DMS 273 treated with DMSO at 0.1 percent for 48 hours (cell line): ENCODE measurements at places on chromosomes 7 and 10.
A peak's percentile ranks its signal among the peaks of the same experiment; 100 is the strongest.

DNA sequence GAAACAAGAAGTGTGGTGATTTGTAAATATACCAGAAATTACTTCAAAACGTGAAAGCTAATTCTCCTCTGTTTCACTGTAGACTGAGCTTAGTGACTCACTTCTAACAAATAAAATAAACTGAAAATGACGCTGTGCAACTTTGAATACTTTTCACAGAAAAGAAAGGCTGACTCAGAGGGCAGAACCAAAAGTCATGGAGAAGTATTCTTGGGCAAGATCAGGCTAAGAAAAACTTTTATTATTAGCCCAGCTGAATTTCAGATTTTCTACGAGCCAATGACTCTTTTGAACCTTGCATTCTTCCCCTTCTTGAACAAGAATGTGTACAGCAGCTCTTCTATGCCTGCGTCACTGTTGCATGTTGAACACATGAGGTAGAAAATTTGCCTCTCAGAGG lies 527.3 kb upstream of the GHITM start:
- no peak for DNase-seq

DNA sequence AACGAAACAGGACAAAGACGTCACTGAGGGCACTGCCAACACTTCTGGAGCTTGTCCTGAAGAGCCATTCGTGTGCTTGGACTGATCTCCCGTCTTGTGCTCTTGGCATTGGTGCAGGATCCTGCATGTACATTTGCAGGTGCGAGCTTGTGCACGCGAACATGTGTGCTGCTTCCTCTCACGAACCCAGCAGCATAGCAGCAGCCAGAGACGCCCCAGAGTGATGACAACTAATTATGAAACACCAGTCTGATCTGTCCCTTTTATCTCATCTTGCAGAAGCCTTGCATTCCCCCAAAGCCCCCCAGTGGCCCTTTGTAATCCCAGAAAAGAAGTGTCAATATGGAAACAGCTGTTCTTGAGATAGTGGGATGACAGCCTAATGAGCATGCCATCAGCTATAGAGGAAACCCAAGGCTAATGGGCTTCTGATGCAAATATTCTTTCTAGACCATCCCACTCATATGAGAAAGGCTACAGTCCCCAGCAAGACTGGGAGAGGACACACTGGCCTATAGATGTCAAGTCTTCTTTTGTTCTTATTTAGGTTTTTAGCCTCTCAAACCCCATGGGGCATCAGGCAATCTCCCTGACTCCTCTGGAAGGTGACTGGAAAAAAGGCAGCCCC lies 310.6 kb downstream of the FRMD4A start:
- DNase-seq, result no peak

- DNase-seq, result no peak
Measured at GRCh38 chr7:479948-480499, 39.6 kb downstream of the PDGFA start.

DNA sequence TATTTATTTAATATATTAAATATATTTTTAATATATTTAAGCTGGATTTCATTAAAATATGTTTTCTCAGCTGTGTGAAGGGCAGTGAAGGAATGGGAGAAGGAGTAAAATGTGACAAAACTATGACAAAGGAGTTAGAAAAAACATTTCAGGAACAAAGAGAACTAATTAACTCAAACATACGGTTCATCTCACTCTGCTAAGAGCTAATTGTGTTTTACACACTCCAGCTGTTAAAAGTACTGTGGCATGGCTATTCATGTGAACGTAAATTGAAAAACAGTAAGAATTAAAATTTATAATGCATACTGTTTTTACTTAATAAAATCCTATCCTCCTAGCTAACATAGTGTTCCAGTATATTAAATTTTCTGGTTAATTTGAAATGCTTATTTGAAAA lies 262.5 kb upstream of the GNAI1 start:
- DNase-seq, result no peak

DNA sequence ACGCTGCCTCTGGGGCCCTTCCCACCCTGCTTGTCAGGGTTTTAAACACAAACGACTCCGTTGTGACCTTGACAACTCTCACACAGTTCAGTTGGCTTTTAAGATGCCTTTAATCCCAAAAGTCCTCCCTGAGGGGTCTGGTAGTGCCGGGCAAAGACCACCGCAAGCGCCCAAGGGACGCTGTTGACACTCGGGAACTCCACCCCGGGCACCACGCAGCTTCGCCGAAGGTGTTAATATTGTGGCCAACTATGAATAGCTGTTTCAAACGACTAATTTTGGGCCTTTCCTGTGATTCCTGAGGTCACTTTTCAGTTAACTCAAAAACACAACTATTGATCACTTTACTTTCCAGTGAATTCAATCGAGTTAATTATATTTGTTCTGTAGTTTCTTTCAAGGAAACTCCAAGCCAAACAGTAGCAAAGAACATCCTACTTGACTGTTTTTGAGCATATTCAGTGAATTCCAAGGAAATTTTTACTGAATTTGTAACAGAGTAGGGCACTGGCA lies 958 bp upstream of the ESYT2 start:
- DNase-seq, result no peak

- no peak for DNase-seq
Measured at GRCh38 chr7:54541669-54542625, at the start of gene VSTM2A. Gene VSTM2A, plus strand, starts transcription at chr7:54542375. Its CDS starts 356 bp downstream, at chr7:54542731.

- DNase-seq, result no peak
Measured at GRCh38 chr10:33189808-33190207, 144.7 kb downstream of the NRP1 start.

- peak; percentile 3 for DNase-seq
Measured at GRCh38 chr10:480928-481552, 208.4 kb downstream of the DIP2C start.

DNA sequence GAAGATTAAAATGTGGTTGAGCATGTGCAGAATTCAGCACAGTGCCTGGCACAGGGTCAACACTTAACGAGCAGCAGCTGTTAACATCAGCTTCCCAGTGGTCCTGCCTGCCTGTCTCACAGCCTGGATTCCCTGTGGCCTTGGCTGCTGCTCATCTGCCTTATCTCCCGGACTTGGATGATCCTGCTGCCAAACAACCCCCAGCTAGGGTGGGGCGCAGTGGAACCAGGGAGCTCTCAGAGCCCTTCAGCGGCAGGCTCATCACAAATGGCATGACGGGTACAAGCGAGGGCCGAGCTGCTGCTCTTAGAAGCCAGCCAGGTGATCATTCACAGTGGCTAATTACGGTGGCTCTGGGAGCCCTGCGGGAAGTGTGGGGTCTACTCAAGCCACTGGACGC lies 13.0 kb upstream of the SMARCD3 start:
- DNase-seq, result no peak

- DNase-seq, result no peak
Measured at GRCh38 chr7:106071356-106071998, 40.6 kb downstream of the SYPL1 start.

- no peak for DNase-seq
Measured at GRCh38 chr7:104627516-104627915, 299.1 kb downstream of the LHFPL3 start.

DNA sequence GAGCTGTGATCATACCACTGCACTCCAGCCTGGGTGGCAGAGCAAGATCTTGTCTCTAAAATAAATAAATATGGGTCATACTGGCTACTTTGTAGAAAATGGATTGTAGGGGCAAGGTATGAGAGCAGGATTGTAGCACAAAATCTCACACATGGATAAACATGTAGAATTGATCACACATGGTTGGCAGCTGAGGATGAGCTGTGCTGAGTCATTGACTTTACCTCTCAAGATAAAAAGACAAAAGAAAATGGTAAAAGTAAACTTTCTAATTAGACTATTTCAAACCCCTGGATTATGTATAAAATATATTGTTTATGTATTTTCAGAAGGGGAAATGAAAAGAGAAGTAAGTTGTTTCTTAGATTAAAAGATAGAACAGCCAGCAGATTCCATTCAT lies 69.3 kb downstream of the APBB1IP start:
- no peak for DNase-seq

- peak; percentile 73 for DNase-seq
Measured at GRCh38 chr7:65251851-65252620, 121.6 kb upstream of the ZNF92 start.

- peak; percentile 19 for DNase-seq
Measured at GRCh38 chr7:8190119-8190895, 71.7 kb downstream of the ICA1 start.

GRCh38 chr7:34242391-34242790 lies 337.1 kb downstream of the BMPER start:
- DNase-seq, result no peak

DNA sequence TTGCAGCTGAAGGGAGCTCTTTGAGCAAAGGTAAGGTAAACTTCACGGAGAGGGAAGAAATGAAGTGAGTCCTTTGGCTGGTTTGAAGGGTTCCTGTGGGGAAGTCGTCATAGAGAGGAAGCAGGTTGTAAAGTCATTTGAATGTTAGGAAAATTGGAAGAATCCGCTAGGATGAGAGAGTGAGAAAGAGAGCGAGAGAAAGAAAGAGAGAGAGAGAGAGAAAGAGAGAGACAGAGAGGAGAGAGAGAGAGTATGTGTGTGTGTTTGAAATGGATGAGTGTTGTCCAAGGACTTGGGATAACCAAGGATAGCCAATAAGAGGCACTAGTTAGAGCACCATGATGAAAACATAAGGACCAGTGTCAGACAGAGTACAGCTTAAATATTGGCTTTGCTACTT lies 43.1 kb downstream of the FEZF1 start:
- no peak for DNase-seq

DNA sequence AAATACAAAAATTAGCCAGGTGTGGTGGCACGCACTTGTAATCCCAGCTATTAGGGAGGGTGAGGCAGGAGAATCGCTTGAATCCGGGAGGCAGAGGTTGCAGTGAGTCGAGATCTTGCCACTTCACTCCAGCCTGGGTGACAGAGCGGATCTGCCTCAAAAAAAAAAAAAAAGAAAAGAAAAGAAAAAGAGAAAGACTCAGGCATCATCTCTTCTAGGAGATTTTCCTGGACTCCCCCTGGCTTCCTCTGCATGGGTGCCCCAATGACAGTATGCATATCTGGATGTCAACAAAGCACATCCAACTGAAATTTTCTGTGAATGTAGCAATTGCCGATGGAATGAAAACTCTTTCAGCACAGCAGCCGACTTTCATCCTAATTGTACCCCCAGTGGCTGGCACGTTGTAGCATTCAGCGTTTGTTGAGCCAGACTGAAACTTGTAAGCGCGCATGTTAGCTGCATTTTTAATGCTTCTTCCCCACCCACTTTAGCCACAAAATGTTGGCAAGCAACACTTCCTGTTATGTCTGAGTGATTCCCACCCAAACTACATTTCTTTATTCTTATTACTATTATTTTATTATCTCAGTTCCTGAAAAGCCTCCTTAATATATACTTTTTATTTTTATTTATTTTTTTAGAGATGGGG lies 70.2 kb downstream of the PRTFDC1 start:
- no peak for DNase-seq

DNA sequence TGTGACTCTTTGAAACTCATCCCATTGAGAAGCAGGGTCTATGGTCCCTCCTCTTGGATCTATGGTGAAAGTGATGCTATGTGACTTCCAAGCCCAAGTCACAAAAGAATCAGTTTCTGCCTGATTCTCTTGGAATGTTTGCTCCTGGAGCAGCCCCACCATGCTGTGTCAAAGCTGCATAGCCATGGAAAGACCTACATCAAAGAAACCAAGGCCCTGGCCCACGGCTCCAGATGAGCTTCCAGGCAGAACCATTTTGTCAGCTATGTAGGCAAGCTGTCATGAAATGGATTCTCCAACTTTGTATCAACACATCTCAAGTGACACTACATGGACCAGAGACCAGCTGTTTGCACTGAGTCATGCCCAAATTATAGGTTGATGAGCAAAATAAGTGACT lies 77.0 kb downstream of the AASS start:
- no peak for DNase-seq

GRCh38 chr10:650886-651615 lies 38.4 kb downstream of the DIP2C start:
- no peak for DNase-seq

- no peak for DNase-seq
Measured at GRCh38 chr7:66597461-66597860, 31.2 kb upstream of the KCTD7 start.

GRCh38 chr7:13551503-13551902 lies 438.0 kb downstream of the ETV1 start:
- peak; percentile 96 for DNase-seq

GRCh38 chr7:155003092-155003375 lies at the start of gene PAXIP1:
Gene PAXIP1, minus strand, starts transcription at chr7:155003124. Its CDS starts 195 bp downstream, at chr7:155002929.
- DNase-seq, result no peak

GRCh38 chr7:98322331-98323270 lies 41.1 kb downstream of the BRI3 start:
- DNase-seq, result no peak

DNA sequence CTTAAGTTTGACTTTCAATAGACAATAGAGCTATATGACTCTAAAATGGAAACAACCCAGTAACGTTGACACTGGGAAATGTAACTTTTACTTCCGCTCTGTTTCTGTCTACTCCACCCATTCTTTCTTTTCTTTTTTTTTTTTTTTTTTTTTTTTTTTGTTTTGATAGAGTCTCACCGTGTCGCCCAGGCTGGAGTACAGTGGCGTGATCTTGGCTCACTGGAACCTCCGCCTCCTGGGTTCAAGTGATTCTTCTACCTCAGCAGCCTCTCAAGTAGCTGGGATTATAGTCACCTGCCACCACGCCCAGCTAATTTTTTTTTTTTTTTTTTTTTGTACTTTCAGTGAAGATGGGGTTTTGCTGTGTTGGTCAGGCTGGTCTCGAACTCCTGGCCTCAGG lies 13.9 kb downstream of the PRSS2 start:
- DNase-seq, result no peak

DNA sequence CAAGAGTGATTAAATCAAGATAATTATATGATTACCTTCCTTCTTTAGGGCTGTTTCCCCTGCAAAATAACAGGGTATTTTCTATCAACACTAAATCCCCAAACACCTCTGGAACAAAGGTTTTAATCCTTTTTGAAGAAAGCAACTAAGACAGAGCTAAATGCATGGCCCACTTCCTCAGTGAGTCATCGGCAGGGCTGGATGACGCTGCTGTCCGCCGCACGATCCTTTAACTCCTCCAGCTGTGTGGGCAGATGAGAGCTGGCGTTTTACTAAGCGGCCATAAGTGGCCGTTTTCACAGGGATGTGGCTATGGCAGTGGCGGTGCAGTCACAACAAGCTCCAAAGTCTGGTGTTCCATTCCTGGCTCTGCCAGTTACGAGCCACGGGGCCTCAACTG lies 76.0 kb upstream of the C1QL3 start:
- no peak for DNase-seq

DNA sequence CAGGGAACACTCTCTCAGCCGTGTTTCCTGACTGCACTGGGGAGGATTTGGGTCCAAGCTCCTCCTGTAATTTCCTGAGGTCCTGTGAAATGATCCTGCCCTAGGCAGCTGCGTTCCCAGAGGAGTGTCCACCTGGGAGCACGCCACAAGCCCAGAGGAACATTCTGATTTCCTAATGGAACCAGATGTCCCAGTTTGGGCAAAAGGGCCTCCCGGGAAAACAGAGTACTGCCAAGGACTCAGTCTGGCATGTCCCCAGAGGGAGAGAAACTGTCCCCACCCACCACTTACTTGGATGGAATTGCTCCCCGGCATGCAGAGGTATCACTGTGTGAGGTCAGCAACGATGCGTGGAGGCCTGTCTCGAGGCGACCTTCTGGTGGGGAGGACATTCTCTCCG lies 34.5 kb downstream of the ASB13 start:
- no peak for DNase-seq
